ENCODE measurements at places on chromosomes 12 and 14.

- DNase-seq = peak; percentile 90
Measured at GRCh38 chr12:25692115-25693035, 139.3 kb upstream of the LMNTD1 start.

DNA sequence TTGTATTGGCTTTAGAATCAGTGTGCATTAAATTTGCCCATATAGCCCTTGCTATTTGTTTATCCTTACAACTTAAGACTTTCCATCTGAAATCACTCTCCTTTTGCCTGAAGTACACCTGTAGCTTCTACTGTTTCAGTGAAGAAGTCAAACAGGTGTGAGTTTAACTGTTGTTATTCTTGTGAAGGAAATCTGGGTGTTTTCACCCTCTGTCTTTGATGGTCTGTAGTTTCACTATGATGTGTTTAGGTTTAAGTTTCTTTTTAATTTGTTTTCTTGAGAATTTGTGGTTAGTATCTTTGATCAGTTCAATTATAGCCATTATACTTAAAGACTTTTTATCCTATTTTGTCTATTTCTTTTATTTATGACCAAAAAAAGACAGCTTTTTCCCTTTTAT, 68.9 kb upstream of the BBS10 start:
- no peak for DNase-seq

- DNase-seq = no peak
Measured at GRCh38 chr14:87767567-87767901, 225.4 kb downstream of the GALC start.

DNA sequence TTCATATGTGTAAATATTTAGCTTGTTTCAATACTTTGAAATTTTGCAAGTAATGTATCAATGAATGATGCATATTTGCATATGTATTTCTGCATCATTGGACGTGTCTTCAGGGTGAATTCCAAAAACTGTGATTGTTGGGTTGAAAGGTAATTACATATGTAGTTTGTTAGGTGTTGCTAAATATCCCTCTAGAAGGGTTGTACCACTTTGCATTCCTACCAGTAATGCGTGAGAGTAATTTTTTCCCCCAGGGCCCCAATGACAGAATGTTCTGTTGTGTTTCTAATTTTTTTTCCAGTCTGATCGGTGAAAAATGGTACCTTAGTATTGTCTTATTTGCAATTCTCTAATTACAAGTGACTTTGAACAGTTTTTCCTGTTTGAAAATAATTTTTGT, 408.9 kb downstream of the NAV3 start:
- no peak for DNase-seq

GRCh38 chr12:103877934-103878510, 37.0 kb upstream of the NT5DC3 start:
- peak; percentile 31 for DNase-seq

GRCh38 chr12:112577473-112578329, 159.0 kb downstream of the PTPN11 start:
- DNase-seq = no peak

Measured in astrocyte (in vitro differentiated cells and primary cell).